ENCODE measurements at places on chromosomes 11 and 22.

DNA sequence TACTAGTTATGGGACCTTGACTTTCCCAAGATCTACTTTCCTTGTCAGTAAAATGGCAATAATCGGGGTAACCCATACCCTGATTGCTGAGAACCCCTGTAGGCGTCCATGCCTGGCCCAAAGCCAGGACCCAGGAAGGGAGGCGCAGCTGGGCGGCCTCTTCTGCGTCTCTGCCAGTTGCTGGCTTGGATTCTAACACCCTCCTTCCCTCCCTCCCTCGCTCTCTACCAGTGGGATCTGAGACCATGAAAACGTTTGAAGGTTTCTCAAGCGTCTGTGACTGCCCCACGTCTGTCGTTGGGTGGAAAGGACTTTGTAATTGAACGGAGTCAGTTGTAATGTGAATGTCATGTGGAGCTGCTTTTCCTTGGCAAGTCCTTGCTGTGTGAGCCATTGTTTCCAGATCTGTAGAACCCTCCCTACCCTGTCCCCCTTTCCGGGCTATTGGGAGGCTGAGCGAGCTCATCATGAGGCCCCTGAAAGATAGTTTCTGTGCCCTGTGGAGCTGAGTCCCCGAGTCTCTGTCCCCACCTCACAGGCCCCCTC is 47.8 kb downstream of the PARVB start:
- DNase-seq = no peak

GRCh38 chr22:49427341-49427740 is 400.3 kb downstream of the BRD1 start:
- no peak for DNase-seq

GRCh38 chr11:65865550-65866172 is 5.4 kb downstream of the MUS81 start:
- no peak for DNase-seq

GRCh38 chr11:30143098-30143705 is 87.6 kb upstream of the FSHB start:
- DNase-seq = peak; percentile 75

DNA sequence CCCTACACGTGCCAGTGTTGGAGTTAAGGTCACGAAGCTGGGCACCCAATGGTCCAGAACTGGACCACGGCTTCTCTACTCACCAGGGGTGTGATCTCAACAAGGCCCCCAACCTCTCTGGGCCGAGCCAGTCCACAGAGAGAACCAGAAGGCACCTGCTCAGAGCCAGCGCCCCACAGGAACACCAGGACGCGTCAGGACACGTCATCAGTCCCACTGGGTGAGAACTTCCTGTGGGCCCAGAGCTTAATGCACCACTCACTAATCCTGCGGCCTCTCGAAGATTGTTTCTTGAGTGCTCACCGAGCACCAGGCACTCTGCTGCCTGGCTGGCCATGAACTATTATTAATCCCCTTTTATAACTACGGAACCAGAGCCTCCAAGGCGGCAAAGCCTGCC is 10.1 kb downstream of the PHF21B start:
- DNase-seq = no peak

- DNase-seq = no peak
Observed at GRCh38 chr11:11171854-11172253, 181.2 kb downstream of the CSNK2A3 start.

GRCh38 chr11:61019037-61019831 is 47.8 kb downstream of the CD6 start:
- no peak for DNase-seq

DNA sequence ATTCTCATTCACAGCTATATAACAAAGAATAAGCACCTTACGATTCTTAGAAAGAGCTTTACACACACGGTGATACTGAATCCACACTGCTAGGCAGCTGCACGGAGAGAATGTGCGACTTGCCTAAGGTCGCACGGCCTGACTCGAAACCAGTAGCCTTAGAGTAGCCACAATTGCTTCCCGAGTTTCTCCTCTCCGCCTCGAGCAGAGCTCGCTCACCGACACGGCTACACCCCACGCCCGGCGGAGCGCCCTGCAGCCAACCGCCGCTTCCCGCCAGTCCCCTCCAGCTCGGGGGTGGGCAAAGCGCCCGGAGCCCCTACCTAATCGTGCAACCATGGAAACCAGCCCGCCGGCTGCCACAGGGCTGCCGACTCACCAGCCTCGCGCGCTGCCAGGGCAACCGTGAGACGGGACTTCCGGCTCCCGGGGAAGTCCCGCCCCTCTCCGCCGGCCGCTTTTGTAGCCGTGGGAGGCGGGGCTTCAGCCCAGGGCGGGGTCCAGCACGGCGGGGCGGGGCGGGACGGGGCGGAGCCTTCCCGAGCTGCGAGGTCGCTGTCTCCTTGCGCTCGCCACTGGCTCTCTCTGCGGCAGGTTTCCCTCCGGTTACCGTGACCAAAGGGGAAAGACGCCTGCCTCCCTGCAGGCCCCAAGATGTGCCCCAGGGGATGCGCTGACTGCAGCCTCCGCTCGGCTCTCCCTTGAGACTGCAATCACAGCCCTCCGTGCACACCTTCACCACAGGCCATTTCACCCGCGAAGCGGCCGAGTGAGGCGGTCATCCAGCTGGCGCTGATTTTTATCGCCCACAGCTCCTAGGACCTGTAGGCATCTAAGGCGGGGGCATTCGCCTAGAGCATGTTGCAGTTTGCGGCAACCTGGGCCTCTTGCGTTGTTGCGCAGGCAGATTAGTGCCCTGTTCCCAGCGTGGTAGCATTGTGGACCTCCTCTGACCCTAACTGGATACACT is 1.1 kb downstream of the BSCL2 start:
- peak; percentile 95 for DNase-seq

DNA sequence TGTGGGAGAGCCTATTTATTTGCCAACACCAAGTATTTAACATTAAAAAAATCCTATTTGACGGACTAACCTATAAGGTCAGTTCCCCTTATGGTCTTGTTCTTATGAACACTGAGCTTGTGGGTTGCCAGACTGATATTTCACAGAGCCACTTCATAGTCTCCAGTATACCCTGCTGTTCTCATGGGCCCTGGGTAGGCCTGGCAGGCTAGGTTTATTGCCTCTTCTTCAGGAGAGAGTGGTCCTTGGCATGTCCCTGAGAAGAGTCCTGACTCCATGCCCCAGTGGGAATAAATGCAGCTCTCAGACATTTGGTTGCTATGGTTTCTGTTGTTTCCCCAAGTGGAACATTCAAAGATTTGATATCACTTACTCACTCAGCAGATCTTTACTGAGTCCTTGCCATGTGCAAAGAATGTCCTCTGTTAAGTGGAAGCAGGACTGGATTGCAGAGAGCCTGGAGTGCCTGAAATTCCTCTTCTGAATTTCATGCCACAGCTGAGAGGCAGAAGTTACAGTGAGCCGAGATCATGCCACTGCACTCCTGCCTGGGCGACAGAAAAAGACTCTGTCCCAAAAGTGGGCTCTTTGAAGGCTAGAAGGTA is 15.7 kb downstream of the SLC5A1 start:
- DNase-seq = peak; percentile 6

DNA sequence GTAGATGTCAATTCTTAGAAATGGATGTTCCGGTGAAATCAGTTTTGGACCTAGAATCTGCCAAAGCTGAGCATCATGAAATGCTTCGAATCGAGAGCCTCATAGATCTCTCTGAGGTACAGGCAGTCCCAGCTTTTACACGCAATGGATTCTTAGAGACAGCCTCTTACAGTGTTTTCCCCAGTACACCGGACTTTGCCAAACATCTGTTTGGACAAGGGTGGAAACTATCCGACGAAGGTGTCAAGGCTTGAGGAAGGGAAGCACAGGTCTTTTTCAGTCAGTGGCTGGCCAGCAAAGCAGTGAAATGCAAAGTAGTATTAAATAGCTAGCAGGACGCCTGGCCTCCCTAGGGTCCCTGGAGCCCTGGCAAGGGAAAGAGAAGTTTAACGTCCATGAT is 4.9 kb downstream of the GRK3 start:
- DNase-seq = no peak

DNA sequence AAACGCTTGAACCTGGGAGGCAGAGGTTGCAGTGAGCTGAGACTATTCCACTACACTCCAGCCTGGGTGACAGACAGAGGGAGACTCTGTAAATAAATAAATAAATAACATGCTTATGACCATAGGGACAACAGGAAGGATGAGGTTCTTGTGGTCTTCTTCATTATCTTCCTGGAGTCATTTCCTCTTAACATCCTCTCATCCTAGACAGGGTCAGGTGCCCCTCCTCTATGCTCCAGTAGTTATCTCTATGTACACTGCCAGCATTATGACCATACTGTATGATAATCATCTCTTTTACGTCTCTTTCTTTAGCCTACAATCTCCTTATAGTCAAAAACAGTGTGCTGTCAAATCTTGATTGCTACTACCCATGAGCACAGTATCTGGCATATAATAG is 17.7 kb downstream of the RAB30 start:
- no peak for DNase-seq

DNA sequence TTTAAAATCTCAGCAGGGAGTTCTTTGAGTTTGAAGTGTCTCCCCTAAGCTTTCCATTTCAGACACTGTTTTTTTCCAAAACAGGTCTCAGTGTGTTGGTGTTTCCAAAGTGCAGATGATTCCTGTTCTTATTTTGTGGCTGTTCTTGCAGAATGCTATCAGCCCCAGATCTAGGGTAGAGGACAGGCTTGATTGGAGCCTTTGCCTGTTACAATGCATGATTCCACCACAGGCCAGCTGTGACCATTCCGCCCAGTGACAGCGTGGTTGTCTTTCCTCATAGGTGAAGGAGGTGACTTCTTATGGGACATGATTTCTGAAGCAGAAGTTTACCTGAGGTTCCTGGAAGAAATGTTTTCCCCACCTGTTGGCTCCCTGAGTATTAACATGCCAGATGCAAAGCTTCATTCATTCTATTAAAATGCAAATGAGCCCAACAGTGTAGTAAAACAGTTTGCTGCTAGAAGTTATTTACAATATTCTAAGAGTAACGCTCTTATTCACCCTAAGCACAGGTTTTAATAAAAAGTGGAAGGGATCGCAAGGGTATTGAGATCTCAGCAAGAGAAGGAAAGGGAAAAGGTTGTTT is 36.9 kb upstream of the BIRC3 start:
- DNase-seq = no peak

GRCh38 chr11:12827929-12828812 is 153.9 kb downstream of the TEAD1 start:
- peak; percentile 56 for DNase-seq

DNA sequence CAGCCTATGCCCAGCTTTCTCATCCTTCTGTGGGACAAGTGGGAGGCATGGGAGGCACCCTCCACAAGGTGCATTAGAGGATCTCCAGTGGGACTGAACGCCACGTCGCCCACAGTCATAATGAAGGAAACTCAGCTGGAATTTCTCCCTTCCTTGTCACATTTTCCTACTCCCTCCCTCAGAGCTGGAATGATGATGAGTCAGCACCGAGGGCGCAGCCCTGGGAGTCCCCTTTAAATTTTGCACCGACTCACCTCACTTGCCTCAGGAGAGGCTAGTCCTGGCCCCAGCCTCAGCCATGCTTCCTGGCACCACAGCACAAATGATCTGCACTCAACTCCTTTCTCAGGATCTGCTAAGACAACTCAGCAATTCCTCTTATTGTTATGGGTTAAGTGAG is 34.3 kb downstream of the DBX1 start:
- DNase-seq = peak; percentile 32

- no peak for DNase-seq
Observed at GRCh38 chr22:19287076-19287707, 4.3 kb downstream of the CLTCL1 start.

GRCh38 chr22:49678842-49679170 is 148.9 kb downstream of the BRD1 start:
- no peak for DNase-seq

GRCh38 chr11:45028911-45029682 is 78.4 kb upstream of the TP53I11 start:
- DNase-seq = no peak

- no peak for DNase-seq
Observed at GRCh38 chr22:39106326-39106725, 9.3 kb downstream of the APOBEC3H start.

GRCh38 chr11:45927684-45928413 is 5.4 kb downstream of the LARGE2 start:
- DNase-seq = no peak

DNA sequence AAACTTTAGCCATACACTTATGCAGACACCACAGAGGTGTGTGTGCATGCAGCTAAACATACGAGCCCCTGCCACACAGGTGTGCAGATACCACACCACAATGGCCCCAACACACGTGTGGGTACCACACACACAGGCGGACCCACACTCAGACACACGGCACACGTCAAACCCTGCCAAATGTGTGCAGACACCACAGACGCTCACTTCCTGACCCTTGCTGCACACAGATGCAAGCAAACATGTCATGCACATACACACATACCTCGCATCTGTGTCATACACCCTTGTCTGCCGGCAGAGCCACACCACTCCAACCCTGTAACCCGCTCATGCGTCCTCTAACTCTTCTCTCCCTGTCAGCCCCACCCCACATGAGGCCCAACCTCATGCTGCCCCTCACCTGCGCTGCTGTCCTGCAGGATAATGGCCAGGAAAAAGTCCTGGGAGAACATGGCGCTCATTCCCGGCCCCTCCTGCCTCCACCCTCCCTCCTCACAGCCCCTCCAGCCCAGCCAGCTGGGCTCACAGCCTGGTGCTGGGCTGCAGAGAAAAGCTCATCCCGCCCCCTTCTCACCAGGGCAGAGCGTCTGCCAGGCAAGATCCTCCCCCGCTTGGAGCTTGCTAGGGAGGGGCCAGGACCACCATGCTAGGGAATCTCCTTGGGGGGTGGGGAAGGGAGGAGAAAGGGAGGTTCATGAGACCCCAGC is 14.2 kb downstream of the SMPD1 start:
- peak; percentile 57 for DNase-seq

DNA sequence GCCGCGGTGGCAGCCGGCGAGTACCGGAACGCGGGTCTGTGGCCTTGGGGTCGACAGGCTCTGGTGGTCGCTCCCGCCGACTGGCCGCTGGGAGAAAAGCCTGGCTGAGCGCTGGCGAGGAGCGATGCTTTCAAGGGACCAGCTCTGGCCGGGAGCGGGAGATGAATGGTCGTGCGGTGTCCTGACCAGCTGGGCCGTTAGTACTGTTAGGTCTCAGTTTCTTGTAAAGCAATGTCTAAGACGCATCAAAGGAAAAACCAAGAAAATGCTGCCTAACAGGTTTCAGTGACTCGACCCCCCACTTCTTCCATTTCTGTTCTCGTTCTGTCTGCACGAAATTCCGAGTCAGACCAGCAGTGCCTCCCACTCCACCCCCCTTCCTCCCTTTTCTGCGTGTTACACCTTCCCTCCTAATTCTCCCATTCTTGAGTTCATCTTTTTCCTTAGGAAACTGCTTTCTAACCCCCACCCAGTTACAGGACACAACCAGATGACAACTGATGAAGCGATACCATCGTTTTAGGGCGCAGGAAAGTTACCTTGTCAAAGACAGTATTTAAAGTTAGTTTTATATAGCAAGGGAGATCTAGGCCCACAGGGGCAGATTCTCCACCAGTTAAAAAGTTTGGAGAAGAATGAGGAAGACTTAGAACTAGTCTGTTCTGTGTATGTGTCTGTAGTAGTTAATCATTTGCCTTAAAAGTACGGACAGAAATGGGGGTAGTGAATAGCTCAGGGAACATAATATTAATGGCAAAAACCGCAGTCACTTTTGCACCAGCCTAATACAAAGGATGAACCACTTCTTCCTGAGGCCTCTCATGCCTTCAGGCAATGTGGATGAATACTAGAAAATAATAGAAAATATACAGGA is 1.0 kb downstream of the CUL5 start:
- DNase-seq = peak; percentile 32

All from trophoblast cell (in vitro differentiated cells and primary cell).